HuH-7 (cell line): ENCODE measurements at places on chromosomes 12 and 14.
A peak's percentile ranks its signal among the peaks of the same experiment; 100 is the strongest.

- no peak for DNase-seq
Measured at GRCh38 chr14:51516706-51517395, 134.9 kb upstream of the FRMD6 start.

- no peak for DNase-seq
Measured at GRCh38 chr14:82689948-82690347, 1156.3 kb upstream of the SEL1L start.

GRCh38 chr14:103225476-103225875, 102.2 kb downstream of the TNFAIP2 start:
- no peak for DNase-seq

GRCh38 chr12:131833288-131833895, 5.2 kb downstream of the MMP17 start:
- no peak for DNase-seq

- DNase-seq: peak; percentile 51
Measured at GRCh38 chr12:81450920-81451739, 308.0 kb downstream of the PPFIA2 start.

GRCh38 chr14:34122081-34122480, 171.2 kb upstream of the EGLN3 start:
- no peak for DNase-seq

GRCh38 chr12:127628645-127629044, 638.3 kb upstream of the TMEM132C start:
- no peak for DNase-seq

GRCh38 chr14:87205811-87206210, 787.2 kb downstream of the GALC start:
- DNase-seq: no peak

GRCh38 chr12:20808521-20808920, 2.0 kb upstream of the SLCO1B3 start:
- DNase-seq: peak; percentile 23

DNA sequence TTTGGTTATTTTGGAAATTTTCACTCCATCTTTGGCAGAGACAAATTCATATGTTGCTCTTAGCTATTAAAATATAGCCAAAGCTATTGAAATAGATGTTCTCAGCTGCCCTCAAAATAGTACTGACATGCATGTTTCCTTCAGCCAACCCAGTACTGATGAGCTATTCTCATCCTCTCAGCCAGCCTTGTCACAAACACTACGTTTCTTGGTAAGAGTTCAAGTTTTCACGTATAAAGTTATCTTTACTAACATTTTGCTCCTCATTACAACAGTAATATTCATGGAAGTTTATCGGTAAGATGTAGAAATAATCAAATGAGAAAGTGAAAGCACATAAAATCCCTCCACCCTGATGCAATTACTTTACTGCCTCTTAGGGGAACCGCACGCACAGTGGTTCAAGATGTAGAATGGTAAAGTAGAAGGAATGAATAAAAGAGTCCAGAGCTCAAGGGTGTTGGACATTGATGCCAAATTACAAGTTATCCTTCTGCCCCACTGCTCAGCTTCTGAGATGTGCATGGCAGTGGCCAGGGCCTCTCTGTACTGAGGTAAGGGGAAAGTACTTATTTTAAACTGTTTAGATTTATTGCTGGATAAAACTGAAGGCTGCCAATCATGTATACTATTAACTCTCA, 20.7 kb downstream of the GCH1 start:
- no peak for DNase-seq

GRCh38 chr14:68337279-68337678, 455.6 kb downstream of the ZFP36L1 start:
- DNase-seq: no peak

DNA sequence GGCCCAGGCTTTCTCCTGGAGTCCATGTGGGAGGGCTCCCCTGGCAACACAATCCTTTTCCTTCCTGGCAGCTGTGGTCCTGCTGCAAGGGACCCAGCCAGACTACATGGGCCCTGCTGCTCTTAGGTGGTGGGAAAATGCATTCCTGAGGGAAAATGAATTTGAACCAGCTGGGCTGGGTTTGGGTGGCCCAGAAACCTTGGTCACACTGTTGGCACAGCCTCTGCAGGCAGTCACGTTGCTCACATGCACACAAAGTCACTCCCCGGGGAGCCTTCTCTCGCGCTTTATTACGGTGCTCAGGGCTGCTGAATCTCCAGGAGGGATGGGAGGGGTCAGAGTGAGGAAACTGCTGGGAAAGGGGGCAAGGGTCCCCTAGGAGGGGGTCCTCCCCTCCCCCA, 17.2 kb downstream of the PLEKHG3 start:
- no peak for DNase-seq

DNA sequence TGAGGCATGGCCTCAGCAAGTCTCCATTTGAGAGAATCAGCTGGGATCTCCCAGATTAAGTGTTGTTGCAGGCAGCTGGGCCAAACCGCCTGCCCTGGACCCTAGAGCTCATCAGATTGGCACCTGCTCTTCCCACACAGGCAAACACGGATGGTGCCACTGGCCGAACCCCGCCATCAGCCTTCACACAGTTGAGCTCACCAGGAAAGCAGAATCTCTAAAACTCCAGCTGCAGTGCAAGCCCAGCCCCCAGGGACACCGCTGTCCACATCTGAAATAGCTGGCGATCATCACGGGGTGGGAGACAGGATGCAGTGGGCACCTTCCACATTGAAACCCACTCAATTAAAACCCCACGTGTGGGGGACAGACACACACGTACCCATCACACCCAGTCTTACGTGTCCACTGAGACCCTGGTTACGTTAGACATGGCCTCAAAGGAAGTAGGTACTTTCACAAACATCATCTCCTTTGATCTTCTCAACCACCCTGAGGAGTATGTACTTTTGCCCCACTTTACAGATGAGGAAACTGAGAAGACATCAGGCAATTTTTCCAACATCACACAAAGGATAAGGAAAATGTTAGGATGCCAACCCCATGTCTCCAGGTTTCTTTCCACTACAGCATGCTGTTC, 88.8 kb downstream of the SINHCAF start:
- no peak for DNase-seq

DNA sequence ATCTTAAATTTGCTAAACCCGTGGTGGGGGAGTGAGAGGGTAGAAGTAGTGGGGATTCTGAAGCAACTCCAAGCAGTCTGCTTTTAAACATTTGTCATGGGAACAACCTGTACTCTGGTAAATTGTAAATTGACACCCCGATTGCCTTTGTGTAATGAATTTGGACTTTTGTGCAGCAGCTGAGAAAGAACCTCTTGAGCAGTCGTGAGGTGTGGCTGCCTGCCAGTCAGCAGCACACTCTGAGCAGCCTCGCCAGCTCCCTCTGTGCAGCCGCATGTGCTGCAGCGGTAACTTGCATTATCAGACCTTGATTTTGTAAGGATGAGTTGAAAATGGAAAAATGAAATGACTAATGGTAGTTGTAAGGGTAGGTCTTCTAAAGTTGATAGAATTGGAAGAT, 74.3 kb downstream of the SUSD6 start:
- DNase-seq: no peak

- no peak for DNase-seq
Measured at GRCh38 chr12:98121963-98122362, 393.4 kb upstream of the TMPO start.

GRCh38 chr12:45357539-45358417, 141.9 kb downstream of the ANO6 start:
- DNase-seq: no peak

- DNase-seq: no peak
Measured at GRCh38 chr12:62129291-62129690, 130.9 kb upstream of the USP15 start.

DNA sequence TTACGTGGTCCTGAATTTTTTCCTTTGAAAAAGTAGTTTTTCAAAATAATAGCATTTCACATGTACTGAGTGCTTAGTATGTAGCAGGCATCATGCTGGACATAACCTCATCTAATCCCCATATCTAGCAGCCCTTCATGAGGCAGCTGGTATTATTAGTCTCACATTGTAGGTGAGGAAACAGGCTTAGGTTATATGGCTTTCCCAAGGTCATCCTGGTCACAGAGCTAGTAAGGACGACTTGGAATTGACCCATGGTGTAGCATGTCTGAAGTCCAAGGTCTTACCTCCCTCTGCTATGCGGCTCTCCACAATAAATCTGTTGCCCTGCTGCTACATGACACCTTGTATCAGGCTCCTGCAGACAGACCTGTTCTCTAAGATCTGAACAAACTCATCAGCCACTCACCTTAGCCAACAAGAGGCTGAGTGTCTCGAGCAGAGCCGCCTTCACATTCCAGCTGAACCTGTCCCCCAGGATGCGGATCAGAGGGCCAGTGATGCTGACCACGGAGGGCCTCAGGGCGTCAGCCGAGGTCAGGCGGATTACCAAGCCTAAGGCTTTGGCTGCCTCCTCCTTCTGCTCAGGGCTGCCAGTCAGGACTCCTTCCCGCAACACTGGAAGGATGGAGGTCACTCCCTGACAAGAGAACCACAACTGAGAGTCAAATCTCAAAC, 19.7 kb upstream of the RAB35 start:
- DNase-seq: no peak

DNA sequence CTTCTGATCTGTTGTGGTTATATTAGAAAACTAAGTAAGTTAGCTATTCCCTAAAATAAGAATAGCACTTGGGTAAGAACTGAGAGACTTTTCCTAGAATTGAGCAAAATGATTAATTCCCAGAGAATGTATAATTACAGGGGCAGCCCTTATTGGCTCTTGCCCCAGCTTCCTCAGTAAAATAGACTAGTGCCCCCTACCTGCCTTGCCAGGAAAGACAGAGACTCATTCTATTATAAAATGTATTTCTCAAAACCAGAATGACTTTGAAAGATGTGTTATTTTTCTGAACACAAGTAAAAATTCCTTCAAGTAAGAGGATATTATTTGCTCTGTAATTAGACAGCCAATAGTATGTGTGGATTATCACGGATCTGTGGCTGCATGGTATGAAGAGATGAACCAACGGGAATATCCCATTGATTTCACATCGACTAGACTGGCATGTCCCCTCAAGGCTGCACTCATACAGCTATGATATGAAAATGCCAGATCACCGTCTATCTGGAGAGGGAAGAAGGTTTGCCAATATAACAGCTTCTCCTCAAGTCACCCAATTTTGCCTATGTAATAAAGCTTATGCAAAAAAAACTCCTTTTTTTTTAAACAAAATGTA, 7.4 kb upstream of the GLRX5 start:
- DNase-seq: no peak

DNA sequence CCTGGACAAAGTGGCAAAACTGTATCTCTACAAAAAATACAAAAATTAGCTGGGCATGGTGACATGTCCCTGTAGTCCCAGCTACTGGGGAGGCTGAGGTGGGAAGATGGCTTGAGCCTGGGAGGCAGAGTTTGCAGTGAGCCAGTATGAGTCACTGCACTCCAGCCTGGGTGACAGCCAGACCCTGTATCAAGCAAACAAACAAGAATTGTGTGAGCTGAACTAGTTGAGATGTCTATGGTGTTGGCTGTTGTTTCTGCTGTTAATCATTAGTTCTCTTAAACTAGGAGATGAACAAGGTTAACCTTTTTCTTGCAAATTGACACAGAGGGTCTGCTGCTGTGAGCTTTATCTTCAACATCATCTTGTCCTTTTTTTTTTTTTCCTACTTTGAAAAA, 23.6 kb downstream of the RASSF3 start:
- DNase-seq: peak; percentile 26

GRCh38 chr12:54038871-54039414, 6.1 kb downstream of the HOXC5 start:
- no peak for DNase-seq

DNA sequence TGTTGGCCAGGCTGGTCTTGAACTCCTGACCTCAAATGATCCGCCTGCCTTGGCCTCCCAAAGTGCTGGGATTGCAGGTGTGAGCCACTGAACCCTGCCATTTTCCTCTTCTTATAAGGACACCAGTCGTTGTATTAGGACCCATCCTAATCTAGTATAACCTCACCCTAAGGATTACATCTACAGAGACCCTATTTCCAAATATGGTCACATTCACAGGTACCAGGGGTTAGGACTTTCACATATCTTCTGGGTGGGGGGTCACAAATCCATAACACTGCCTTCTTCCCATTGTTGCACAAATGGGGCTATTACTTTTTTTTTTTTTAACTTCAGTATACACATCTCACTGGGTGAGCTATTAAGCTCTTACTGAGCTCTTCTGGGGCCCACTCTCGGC, 38.6 kb downstream of the ARF6 start:
- DNase-seq: no peak

GRCh38 chr12:92324849-92325500, 179.3 kb upstream of the BTG1 start:
- no peak for DNase-seq

DNA sequence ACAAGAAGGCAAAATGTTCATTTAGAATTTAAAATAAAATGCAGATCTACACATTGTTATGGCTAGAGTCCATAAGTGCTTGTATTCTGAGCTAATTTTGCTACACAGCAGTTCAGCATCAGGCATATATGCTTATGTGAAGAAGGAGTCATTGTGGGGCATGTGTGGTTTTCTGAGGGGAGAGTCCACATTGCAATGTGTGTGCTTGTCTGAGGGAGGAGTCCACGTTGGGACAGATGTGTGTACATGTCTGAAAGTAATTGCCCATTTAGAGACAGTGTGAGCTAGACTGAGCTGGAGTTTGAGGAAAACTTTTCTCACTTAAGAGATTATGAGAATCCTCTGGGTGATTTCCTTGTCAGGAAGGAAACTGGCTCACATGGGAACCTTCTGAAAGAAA, 767.9 kb downstream of the TMEM121 start:
- DNase-seq: no peak

- DNase-seq: no peak
Measured at GRCh38 chr12:93943780-93944179, 204.6 kb upstream of the PLXNC1 start.

GRCh38 chr12:124776125-124776513, 87.5 kb downstream of the SCARB1 start:
- no peak for DNase-seq

- no peak for DNase-seq
Measured at GRCh38 chr12:12722435-12723148, 5.4 kb downstream of the CDKN1B start.

DNA sequence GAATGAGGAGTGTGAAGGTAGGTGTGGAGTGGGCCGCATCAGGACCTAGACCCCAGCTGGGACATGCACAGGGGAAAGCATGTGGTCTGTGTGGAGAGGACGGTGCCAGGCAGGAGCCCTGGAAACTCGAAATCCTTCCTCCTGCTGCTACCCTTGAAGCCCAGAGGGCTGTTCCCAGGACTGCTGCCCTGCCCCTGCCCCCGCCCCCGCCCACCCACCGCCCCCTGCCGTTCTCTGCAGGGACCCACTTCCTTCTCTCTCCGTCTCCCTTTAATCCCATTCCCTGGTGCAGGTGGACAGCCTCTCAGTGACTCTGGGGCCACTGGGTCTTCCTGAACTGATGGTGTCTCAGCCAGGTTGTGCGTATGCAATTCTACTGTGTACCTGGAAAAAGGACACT, 8.0 kb downstream of the ITFG2 start:
- DNase-seq: no peak

- no peak for DNase-seq
Measured at GRCh38 chr12:98736352-98737321, 91.5 kb downstream of the APAF1 start.

GRCh38 chr12:78118036-78118435, 287.3 kb downstream of the NAV3 start:
- peak; percentile 11 for DNase-seq
